H4 (cell line): ENCODE measurements at places on chromosomes 11 and 22.

DNA sequence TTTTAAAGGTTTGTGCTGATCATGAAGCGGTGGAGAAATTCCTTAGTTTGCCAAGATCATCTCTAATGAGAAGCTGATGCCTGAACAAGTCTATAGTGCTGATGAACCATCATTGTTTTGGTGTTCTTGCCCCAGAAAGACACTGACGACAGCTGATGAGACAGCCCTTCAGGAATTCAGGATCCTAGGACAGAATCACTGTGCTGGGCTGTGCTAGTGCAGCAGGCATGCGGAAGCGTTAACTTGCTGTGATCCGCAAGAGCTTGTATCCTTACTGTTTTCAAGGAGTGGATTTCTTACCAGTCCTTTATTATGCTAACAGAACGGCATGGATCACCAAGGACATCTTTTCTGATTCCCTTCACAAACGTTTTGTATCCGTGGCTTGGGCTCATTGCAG is 104.1 kb downstream of the TBC1D22A start:
- DNase-seq = no peak

DNA sequence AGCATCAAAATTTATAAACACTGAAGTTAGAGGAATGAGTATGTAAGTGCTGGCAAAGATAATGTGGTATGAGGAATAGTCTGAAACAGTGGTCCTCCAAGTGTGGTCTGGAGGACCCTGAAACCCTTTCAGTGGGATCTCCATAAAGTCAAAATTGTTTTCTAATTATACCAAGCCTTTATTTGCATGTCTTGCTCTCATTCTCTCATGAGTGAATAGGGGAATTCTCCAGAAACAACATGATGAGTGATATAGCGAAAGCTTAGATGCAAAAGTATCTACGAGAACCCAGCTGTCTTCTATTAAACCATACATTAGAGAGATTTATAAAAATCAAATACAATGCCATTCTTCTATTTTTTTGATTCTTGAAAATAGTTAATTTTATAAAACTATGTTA is 145.0 kb upstream of the RAG2 start:
- DNase-seq = no peak

DNA sequence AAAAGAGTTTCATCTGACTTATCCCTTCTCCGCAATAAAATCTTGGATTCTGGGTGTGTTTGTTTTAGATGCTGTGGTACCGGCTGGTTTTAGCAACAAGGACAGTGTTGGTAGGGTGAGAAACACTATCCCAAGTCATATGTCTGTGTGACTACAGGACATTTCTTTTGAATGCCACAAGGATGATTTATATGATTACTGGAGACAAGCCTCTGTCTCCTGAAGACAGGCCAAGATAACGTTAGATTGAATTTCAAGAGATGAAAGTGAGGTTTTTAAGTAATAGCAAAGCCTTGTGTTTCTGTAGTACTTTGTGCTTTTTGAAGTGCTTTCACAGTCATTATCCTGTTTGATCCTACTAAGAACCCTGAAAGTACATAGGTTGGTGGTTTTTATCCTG is 101.6 kb downstream of the COMMD9 start:
- no peak for DNase-seq

- no peak for DNase-seq
These were observed 12.9 kb downstream of the ROBO3 start for GRCh38 chr11:124877910-124878758.

- no peak for DNase-seq
These were observed 882 bp downstream of the CYB5R2 start for GRCh38 chr11:7672276-7672959.

DNA sequence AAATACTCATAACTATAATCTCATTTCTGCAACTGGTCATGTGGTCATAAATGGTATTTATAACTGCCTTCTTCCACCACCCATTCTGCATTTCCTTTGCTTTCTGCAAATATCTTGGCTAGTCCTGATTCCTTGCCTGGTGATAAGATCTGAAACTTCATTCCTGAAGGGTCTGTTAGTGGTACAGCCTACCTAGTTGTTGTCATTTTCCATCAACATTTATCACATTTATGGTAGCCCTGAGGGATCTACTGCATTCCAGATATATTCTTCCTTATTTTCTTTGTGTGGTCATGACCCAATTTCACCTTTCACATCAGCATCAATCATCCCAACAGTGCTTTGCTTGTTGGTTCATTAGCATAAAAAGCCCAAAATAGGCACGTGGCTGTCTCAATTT is 50.1 kb downstream of the DDX6 start:
- DNase-seq = no peak
